Ovary (tissue), 10 donors: ENCODE measurements at places on chromosomes 13 and 19.

GRCh38 chr13:59270327-59270726, 893.4 kb downstream of the DIAPH3 start:
- DNase-seq: no peak

- no peak for DNase-seq
Observed at GRCh38 chr13:20125129-20125782, 35.6 kb downstream of the GJA3 start.

DNA sequence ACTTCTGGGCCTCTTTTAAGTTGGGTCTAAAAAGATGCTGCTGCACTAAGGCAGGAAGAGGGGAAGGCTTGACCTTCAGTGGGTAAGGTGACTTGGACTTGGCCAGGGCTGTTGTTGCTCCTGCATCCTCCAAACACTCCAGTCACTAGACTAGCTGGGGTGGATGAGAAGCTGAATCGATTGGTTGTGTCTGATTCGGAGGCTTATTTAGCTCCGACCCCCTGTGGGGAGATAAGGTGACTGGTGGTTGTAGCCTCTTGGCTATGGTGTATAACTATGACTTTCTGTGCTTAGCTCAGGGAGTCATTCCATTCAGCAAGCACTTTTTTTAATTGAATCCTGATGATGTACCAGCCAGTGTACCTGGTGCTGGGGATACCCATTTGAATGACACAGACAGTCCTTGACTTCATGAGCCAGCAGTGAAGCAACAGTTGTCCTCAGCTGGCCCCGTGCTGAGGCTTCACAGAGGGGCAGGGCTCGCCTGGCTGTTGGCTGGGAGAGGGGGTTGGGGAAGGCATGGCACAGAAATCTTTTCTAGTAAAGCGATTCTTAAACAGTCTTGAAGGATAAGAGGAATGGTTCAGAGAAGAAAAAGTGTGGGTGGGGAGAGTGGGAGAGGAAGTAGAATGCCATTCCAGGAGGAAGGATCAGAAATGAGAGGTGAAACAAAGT, 9.9 kb downstream of the PCDH8 start:
- DNase-seq: no peak

- no peak for DNase-seq
Observed at GRCh38 chr13:78323848-78324247, 279.5 kb downstream of the POU4F1 start.

DNA sequence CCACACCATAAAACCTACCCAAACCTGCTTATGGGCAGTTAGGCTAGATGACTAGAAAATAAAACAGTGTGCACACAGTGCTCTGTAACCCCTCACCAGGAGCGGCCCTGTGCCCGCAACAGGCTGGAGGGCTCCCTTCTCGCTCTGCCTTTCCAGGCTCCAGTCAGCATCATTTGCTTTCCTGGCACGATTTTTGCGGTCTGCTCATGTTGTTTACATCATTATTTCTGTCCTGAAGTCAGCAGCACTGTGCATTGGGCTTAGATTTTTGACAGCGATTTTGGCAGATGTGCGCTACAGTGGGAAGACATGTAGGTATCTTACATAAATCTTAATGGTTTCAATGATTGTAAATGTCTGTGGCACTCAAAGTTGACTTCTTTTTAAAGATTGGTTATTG, 344.0 kb downstream of the MTUS2 start:
- no peak for DNase-seq
